Amniotic stem cell (primary cell): ENCODE measurements at places on chromosomes 2 and 18.

GRCh38 chr2:66506265-66506664 lies 71.3 kb downstream of the MEIS1 start:
- DNase-seq, result no peak

DNA sequence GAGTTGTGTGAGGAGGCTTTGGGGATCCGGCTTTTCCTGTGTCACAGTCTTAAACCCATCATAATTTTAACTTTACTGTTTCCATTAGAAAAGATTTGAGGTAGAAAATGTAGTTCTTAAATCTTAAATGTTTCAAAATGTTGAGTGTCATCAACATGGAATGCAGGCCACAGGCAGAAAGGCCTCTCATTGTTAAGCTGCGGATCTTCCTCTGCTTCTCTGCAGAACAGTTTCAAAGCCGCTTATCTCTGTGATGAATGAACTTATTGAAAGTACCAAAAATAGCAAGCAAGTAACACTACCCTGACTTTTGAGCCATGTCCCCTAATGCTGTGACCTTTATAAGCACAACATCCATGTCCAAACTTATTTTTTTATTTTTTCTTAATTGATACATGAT lies 1645.8 kb downstream of the DPP10 start:
- no peak for DNase-seq

- DNase-seq, result no peak
Observed at GRCh38 chr18:33277431-33277830, 163.1 kb downstream of the CCDC178 start.

DNA sequence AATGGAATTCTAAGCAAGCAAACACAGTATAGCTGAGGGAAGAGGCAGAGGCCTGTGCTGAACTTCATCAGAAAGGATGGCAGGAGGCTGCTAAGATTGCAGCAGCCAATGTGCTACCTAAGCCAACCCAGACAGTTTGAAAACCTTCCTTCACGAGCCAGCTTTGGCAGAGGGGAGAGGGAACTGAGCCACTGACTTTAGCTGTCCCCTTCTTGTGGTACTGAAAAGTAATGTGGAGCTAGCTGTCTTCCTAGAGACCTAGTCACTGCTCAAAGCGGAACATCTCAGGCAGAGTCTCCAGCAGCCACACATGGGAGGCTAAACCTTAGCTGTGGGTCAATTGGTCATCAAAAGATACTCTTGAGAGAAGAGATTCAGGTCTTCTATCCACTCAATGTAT lies 419.0 kb downstream of the FBXO15 start:
- no peak for DNase-seq

- no peak for DNase-seq
Observed at GRCh38 chr2:28178946-28179345, 213.7 kb upstream of the FOSL2 start.

DNA sequence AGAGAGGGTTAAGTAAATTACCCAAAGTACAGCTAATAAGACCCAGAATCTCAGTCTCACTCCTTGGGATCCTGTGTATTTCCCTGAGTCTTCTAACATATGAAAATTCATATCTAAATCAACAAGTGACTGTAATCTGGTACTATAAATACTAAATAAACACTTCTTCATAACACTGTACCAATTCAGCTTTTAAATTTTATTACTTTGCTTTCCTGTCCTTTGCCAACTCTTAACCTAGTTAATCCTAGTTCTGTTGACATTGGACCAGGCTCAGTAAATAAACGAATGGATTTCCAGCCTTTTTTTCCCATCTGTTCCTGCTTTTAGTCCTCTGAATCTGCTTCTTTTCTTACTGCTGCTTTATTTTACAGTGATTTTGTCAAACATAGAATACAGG lies 13.8 kb downstream of the MRPL35 start:
- DNase-seq, result no peak

DNA sequence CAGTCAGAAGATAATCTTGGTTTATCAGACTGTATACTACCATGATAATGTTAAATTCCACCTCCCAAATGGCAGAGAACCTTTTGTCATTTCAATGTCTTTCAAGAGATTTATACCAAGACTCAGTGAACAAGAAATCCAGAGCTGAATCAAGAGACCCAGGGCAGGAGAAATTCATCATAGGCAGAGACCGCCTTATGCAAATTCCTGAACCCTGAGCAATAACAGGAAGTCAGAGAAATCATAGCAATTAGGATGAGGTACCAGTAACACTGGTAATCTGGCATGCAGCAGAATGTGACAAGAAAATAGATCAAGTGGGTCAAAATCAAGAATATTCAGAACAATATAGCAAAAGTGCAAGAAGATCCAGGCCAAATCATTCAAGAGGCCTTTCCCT lies 412.4 kb upstream of the LRATD1 start:
- no peak for DNase-seq
